ENCODE measurements at places on chromosomes 13 and 19.

DNA sequence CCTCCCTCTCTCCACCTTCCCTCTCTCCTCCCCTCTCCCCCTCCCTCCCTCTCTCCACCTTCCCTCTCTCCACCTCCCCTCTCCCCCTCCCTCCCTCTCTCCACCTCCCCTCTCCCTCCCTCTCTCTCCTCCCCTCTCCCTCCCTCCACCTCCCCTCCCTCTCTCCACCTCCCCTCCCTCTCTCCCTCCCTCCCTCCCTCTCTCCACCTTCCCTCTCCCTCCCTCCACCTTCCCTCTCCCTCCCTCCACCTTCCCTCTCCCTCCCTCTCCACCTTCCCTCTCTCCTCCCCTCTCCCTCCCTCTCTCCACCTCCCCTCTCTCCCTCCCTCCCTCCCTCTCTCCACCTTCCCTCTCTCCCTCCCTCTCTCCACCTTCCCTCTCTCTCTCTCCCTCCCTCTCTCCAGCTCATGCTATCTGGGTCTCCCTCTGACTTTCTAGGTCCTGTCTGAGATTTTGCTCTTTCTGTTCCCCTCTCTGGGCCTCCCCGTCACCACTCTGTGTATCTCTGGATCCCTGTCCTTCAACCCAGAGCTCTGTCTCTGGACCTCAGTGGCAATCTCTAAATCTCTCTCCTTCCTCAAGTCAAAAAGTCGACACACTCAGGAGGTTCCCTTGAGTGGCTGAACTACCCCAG is 3.5 kb upstream of the CNOT3 start:
- DNase-seq, result no peak

GRCh38 chr13:27496536-27497273 is 46.3 kb upstream of the MTIF3 start:
- no peak for DNase-seq

DNA sequence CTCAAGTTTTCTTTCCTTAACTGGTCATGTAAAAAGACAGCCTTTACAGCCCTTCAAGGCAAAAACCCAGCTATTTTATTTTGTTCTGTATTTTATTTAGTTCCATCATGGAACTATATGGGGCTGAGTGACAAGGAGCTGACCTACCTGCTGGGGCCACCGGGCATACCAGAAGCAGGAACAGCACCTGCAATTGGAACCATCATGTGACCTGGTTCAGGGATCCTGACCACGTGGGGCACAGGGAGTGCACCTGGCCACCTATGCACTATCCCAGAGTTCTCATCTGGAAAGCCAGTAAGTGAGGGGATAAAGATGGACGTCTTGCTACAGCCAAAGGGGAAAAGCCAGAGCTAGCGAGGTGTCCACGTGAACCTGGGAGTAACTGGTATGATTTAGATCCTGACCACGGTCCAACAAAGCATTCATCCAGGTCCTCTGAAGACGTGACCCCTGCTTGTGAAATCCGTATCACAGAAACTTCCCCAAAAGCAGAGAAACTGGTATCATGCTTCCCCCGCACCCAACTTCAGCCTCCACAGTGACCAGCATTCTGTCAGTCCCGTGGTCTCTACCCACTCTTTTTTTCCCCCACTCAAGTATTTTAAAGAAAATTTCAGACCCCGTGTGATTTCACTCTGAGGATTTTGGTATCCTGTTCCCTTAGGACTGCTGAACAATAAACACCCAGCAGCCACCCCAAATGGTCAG is 40.5 kb upstream of the SLC15A1 start:
- no peak for DNase-seq

GRCh38 chr13:113211774-113212173 is 2.4 kb downstream of the CUL4A start:
- no peak for DNase-seq

DNA sequence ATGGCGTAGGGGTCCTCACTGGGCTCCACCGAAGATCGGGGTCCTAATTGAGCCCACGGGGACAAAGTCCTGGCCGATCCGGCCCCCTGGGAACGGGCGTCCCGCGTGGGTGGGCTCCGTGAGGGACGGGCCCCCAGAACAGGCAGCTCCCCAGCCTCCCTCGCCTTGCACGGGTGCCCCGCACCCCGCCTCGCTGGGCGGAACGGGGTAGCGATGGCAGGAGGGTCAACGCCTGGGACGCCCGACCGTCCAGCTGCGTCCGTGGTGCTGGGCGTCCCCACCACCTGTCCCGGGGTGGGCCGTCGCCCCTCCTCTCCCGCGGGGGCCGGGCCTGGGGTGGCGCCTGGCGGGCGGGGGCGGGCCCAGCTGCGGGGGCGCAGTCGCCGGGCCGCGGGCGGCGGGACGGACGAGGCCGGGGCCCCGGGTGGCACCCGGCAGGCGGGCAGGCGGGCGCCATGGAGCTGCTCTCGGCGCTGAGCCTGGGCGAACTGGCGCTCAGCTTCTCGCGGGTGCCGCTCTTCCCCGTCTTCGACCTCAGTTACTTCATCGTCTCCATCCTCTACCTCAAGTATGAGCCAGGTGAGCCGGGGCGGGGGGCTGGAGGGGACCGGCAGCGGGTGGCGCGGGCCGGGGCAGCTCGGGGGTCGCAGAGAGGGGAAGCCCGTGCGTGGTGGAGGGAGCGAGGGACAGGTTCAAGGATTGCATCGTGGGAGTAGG is at the start of gene TMEM38A:
TMEM38A (plus strand) TSS at position 377 of the 717 bp plus-strand sequence; CDS start at position 456, 79 bp downstream.
- DNase-seq, result peak; percentile 13

- no peak for DNase-seq
Measured at GRCh38 chr13:21688056-21688455, 17.2 kb downstream of the FGF9 start.

DNA sequence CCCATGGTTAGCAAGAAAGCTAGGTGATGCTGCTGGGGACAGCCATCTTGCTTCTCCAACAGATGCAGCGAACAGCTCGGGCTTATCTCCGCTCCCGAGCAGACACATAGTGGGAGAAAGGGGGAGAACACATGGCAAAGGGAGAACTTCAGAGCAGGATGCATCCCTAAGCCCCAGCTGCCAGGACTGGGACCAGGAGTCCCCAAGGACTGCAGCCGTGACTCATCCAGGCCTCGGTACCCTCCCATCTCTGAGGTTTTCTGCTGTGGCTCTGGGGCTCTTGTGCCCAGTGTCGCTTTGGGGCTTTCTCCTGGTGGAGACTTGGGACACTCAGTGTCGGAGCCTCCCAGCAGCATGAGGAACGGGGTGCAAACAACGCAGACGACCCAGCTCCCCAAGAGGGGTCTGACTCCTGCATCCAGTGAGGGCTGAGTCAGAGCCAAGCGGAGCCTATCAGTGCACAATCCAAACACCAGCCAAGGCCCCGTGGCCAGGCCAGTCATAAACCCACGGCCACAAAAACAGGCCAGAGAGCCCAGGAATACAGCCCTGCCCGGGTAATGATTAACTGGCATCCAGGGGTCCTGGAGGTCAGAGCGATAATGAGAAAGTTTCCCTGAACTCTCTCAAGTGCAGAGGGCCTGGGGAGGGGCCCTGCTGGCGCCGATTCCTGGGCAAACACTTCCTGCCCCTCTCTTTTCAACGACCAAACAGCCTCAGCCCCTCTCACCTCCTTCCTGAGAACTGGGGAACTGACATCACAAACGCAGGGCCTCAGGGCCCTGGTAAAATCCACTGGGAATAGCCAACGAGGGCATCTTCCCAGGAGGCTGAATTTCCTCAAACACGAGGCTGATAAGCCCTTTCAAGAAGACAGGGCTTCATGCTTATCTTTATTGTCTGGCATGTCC is 202.9 kb downstream of the USP12 start:
- no peak for DNase-seq

- no peak for DNase-seq
Measured at GRCh38 chr19:15672580-15673175, at the start of gene CYP4F12. TSS of gene CYP4F12 (plus strand) at chr19:15673087. CDS start at chr19:15673530, 443 bp downstream.

DNA sequence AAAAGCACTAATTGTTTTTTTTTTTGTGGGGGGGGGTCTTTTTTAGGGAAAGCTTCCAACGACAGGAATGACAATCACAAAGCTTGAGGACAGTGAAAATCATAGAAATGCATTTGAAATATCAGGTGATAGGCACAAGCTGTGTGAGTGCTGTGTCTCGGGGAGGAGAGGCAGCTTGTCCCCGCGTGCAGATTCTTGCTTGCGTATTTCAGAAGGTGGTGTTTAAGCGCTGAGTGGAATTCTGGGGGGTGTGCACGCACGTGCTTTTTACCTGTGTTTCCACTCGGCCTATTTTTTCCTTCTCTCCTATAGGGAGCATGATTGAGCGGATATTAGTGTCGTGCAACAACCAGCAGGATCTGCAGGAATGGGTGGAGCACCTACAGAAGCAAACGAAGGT is 40.2 kb upstream of the TEX29 start:
- DNase-seq, result no peak

DNA sequence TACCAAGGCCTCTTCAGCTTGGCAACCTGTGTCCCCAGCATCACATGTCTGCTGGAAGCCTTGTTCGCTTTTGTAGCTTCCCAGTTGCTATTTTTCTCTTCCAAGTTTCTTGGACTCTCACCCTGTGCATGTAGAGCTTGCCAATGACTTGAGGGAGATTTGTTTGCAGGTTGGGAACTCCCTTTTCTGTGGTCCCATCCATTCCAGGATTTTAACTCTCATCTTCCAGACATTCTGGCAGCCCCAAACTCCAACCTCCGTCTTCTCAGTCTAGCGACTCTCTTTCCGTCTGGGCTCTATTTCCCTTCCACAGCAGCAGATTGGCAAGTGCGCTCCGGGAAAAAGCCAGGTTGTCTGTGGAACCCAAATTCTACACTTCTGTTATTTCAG is 9.0 kb downstream of the PLAUR start:
- DNase-seq, result no peak

DNA sequence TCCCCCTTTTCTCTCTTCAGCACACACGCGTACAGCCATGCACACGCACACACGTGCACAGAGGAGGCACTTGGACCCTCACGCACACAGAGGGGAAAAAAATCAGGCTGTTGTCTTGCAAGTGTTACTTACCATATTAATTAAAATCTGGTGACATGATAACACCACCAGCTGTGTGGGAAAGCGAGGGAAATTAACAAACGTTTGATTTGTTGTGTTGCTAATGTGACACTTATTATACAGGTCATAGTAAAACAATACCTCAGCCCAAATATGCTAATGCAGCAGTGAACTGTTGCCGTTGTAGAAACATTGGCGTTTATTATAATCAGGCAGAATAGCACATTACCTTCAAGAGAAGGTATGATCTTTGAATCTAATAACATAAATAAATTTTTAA is 211.7 kb downstream of the TEX29 start:
- no peak for DNase-seq

GRCh38 chr19:32268381-32268780 is 77.0 kb upstream of the ZNF507 start:
- DNase-seq, result no peak

- DNase-seq, result peak; percentile 14
Measured at GRCh38 chr13:32426191-32426989, 1.5 kb downstream of the N4BP2L1 start.

- DNase-seq, result no peak
Measured at GRCh38 chr19:11499890-11500420, 5.7 kb downstream of the ZNF653 start.

GRCh38 chr19:14434543-14435319 is 1.6 kb downstream of the PKN1 start:
- DNase-seq, result peak; percentile 24
